ENCODE measurements at places on chromosomes 1 and 21.
A peak's percentile ranks its signal among the peaks of the same experiment; 100 is the strongest.

DNA sequence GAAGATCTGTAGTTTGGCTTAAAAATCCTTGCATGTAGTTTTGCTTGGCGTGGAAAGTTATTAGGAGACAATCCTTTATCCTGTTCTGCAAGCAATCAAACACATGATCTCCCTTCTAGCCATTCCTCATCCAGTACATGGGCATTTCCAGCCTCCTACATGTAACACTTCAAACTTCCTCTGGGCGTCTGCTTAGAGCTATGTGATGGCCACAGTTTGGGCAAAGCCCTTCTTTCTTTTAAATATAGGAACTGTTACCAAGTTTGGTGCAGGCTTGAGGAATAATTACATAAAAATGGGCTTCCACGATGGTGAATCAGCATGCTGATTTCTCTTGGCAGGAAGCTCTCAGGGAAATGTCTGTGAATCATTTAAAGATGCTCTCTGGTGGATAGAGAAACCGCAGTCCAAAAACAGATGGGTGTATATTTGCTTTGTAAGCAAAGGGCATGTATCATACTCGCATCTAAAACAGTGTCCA lies 176.9 kb upstream of the FMN2 start:
- peak; percentile 84 for DNase-seq

DNA sequence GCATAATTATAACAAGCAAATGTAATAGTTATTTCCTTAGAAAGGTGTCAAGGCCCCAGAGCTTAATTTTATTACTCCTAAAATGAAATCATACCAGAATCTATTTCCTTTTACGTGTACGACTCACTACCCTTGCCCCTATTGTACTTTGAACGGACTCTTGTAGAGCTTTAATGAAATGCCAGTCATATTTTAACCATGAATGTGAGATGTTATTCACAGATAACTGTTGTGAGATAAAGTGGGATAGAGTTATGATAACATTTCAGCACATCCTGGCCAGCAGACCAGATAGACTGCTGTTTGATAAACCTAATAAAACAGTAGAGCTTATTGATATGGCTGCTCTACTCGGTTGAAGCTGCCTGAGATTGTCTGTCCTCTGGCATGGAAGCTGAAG lies 500.8 kb upstream of the PBX1 start:
- no peak for DNase-seq

DNA sequence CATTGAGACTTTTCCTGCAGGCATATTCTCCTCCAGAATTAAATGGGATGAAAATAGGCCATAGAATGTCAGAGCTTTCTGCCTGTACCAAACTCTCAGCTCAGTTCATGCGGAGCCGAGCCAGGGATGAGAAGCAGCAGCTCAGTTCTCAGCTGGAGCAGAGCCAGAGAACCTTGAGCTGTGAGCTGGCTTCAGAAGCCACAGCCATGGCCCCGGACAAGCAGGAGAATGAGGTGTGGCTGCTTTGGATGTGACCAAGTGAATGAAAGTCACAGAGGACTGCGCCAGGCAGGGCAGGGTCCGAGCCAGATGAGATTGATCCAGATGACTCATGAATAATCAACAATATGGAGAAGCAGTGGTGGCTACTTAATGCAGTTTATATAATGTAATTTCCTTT lies 633.8 kb downstream of the NCAM2 start:
- peak; percentile 11 for DNase-seq

DNA sequence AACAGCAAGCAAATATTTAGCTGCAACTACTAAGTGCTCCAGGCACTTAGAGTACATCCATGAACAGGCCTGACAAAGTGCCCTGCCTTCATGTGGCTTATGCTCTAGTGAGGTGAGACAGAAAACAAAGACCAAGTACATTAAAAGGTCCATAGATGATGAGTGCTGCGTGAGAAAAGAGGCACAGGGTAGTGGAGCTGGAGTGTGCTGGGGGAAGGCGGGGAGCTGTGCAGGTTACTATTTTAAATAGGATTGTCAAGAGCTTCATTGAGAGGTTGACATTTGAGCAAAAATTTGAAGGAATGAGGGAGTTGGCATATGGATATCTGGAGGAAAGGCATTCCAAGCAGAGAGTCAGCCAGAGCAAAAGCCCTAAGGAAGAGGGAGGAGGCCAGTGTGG lies 29.3 kb upstream of the RXRG start:
- DNase-seq: no peak

- DNase-seq: no peak
Observed at GRCh38 chr1:76124196-76124595, 49.6 kb downstream of the ST6GALNAC3 start.
